ENCODE measurements at places on chromosomes 6 and 20. TPM values are rescaled to one million over a fixed set of nuclear protein-coding genes. Genes with fewer than 3 reads are reported as not detected.

BFSP1 gene
- 0.17 TPM for total RNA-seq

TRPC4AP gene
- total RNA-seq, result 49.6 TPM

MATN4 gene
- 0.17 TPM for total RNA-seq

L3MBTL1 gene
- total RNA-seq, result 6.4 TPM

RAET1G gene
- total RNA-seq, result not detected

FERMT1 gene
- 54.1 TPM for total RNA-seq

AP5S1 gene
- total RNA-seq, result 13.0 TPM

C20orf173 gene
- not detected for total RNA-seq

CRISP3 gene
- not detected for total RNA-seq

MAPK14 gene
- total RNA-seq, result 67.7 TPM

ZNF311 gene
- total RNA-seq, result 2.9 TPM

SYCP2L gene
- 0.57 TPM for total RNA-seq

LMBRD1 gene
- total RNA-seq, result 63.3 TPM

Measured in mucosa of descending colon (tissue), 3 donors.